ENCODE measurements at places on chromosomes 11 and 22.

GRCh38 chr11:101291279-101291678, 161.7 kb upstream of the PGR start:
- no peak for DNase-seq

- DNase-seq, result no peak
Measured at GRCh38 chr11:15848631-15849168, 507.6 kb downstream of the SOX6 start.

DNA sequence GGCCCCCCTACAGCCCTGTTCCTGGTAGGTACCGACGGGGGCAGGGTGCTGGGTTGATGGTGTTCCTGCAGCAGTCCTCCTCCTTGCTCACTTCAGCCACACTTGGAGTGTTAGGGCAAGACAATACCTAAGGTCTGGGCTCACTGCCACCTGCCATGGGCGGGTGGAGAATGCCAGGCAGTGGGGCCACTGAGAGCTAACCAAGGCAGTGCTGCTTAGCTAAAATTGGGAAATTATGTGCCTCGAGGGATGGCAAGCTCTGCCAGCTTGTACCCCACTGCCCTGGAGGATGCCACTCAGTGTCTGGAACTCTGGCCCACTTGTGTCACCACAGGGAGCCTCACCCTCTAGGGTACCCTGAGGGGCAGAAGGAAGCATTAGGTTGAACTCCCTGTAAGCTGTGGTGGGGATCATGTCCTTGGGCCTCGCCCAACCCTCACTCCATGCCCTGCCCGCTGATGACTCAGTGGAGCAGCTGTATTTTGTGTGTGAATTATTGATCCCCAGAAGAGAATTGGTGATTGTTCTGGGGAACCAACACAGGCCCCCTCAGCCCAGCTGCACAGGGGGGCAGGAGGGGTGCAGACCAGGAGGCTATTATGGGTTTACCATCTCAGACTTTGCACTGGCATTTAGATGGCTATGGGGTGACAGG, 17.7 kb downstream of the PHLDB1 start:
- no peak for DNase-seq

DNA sequence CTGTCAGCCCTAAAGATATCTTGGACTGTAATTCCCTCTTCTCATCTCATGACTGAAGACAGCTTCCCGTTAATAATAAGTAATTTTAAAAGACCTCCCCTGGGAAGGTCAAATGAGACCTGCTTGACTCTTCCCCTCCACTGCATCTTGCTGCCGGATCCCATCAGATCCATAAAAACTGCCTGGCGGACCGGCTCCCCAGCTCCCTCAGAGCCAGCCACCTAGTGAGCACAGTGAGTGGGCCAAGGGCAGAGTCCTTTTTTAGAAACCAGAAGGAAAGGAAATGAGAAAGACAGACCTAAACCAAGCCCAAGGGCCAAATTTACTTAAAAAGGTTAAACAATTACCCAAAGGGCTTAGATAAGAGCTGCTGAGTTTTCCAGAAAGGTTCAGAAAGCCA, 595.3 kb downstream of the OPCML start:
- DNase-seq, result no peak

DNA sequence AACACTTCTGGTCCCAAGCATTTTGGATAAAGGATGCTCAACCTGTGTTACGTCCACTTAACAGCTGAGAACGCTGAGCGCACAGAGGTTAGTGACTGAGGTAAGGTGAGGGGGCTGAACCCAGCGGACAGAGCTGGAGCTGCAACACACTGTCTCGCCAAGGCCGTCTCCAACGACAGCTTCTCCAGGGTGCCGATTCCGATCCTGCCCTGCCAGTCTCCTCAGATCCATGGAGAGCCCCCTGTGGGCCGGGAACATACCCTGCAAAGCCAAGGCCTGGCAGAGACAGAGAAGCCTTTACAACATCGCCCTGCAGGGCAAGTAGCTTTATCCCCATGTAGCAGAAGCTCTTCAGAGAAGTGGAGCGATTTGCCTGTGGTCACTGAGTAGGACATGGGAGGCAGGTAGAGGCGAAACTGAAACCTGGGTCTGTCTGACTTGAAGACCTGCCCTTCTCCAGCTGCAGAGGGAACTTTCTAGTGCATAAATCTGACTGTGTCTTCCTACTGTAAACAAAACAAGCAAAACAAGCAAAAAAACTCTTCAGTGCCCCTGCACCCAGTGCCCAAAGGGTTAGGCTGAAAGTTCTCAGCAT, 72.8 kb downstream of the SCUBE1 start:
- DNase-seq, result no peak

- DNase-seq, result no peak
Measured at GRCh38 chr22:32536352-32536751, 61.7 kb downstream of the FBXO7 start.
